Brain pericyte (primary cell): ENCODE measurements at places on chromosomes 1 and 21.

DNA sequence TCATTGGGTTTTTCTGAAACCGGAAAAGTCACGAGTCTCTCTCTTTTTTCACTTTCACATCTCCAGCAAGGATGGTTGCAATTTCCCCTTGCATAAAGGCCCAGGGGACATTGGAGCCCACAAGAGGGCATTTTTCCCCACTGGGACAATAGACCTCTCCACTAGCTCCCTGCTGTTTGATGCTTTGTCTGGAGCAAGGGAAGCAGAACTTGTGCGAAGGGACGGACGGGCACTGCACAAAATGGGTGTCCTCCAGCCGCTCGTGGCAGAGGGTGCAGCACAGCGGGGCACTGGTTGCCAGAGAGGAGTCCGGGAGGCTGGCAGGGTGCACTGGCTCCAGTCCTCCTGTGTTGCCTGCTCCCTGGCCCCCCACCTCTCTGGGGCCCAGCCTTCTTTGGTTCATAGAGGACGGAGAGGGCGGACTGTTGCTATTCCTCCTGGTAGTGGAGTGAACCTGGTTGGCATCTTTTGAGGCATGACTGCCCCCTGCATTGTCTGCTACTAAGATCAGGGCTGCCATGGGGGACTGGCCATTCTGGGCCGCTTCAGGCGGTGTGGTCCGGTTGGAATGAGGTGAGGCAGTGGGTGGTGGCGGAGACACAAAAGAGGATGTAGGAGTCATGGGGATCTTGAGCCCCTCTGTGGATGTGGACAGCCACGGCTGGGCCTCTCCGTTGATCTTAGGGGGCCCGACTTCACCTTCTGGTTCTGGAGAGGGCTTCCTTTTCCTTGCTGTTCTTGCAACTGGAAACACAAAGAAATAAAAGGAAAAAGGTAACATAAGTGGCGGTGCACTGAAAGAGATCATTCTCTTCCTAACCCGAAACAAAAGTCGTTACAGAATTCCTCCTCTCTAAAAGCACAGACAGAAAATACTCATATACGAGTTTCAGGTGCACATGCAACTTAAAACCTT lies 2.6 kb downstream of the IRF2BP2 start:
- DNase-seq = no peak

DNA sequence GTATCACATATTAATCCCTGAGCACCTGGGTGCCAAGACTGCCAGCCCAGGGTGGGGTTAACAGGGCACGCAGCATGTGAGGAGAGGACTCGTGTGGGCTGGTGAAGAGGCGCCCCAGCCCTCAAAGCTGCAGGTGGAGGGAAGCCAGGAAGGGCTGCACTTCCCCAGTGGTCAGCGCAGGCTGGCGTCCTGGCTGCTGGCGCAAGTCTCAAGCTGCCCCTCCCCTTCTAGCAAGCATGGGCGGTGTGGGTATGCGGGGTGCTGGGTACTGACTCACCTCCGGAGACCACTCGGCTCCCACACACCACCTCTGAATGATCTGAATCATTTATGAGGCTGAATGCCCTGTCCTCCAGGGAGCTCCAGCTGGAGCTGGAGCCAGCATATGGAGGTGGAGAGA lies 44.0 kb downstream of the EIF2D start:
- DNase-seq = no peak

GRCh38 chr1:61273861-61274260 lies 191.5 kb downstream of the NFIA start:
- no peak for DNase-seq

- DNase-seq = no peak
These were observed 8.4 kb upstream of the SLC19A1 start for GRCh38 chr21:45550522-45551210.

GRCh38 chr1:177053648-177054047 lies 110.9 kb downstream of the ASTN1 start:
- DNase-seq = no peak

DNA sequence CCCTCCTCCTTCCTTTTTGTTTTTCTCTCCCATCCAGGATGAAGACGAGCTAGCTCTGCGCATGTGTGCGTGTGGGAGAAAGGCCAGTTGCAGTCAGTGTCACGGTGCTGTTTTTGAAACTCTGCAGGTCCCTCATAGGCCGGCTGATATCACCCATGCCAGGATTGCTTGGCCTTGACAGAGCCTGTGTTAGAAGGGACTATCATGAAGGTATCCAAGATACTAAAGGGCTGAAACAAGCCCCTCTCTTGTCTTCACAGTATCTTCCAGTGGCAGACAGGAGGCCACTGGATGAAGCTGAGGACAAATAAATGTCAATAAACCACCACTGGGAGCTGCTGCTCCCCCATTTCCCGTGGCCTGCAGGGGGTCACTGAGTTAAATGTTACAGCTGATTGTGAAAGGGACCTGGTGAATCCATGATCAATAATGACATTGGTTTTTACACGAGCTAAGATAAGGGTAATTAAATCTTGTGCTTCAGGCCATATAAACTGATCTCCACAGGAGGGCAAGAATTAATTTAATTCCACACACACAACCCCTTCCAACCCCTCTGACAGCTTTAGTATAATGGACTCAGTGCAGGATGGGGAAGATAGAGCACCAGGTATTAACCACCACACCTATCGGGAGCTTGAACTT lies 64.6 kb upstream of the TARBP1 start:
- no peak for DNase-seq

GRCh38 chr1:247746391-247746935 lies 1.5 kb downstream of the OR14A2 start:
- no peak for DNase-seq

DNA sequence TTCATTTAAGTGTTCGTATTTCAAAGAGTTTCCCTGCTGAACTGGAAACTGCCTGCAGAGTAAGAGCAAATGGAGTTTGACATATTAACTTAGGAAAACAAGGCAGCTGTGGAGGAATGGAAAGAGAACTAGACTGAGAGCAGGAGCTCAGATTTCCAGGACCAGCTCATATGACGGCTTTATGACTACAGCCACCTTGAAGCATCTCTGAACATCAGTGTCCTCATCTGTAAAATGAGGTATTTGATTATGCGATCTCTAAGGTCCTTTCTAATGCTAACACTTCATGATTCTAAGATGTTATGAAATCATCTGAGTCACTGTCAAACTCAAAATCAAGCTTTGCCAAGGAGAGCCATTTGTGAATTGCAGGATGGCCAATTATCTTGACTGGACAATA lies 112.3 kb downstream of the PRRX1 start:
- no peak for DNase-seq

DNA sequence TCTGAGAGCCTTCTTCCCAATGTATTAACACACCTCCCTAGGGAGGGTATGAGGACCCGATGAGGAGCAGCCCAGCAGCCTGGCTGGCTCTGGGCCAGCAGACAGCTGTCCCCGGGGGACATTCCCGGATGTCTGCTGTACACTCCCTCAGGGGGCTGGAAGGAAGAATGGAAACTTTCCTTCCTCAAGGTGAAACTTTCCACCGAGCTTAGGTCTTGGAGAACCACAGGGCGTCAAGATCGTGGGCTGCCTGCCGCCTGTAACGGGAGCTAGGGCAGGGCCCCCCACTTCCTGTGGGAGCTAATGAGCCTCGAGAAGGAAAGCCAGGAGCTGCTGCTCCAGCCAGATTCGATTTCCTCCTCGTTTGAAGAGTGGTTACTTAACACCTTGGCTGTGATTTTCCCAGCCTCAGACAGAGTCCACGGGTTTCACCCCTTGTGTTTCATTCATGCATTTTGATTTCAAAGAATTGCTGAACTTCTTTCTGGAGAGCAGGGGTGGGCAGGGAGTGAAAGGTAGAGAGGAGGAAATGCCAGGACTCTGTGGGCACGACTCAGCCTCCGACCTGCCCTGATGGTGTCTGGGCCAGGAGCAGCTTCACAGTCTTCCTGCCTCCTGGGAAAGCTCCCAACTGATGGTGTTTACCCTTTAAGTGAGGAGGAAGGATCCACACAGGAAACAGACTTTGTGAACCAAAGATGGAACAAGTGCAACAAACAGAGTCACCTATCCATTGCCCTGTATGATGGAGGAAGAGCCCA lies 29.7 kb downstream of the UBE2T start:
- no peak for DNase-seq

- DNase-seq = no peak
These were observed 201.7 kb downstream of the NUF2 start for GRCh38 chr1:163523375-163524029.

- no peak for DNase-seq
These were observed 400 bp upstream of the PGBD2 start for GRCh38 chr1:248905662-248906008.

DNA sequence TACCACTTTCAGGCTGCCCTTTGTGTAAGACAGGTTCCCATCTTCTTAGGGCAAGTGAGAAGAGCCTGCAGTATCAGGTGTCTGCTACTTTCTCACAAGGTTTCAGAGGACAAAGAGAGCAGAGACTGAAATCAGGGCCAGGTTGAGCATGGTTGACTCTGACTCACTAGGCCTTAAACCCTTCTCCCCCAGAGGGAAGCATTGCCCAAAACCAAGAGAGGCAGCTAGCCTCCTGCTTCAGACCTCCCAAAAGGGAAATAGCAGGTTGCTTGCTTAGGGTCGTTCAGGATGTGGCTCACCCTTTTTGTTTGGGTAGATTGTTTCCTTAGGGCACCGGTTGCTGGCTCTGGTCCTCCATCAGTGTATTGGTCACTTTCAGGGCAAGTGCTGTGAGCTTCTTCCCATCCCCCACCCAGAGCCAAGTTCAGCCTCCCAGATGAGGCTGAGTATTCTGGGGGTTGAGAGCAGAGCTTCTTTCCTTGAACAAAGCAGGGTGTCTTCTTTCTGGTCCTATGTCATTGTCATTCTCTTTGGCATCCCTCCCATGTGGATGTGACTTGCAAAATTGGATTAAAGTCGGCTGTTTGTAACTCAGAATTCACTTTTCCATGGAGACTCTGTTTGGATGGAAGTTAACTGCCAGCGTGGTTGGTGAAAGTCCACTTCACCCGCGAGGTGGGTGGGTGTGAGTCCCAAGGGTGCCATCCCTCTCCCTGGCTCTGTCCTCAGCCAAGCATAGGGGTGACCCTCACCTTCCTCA lies 55.5 kb upstream of the GALNT2 start:
- no peak for DNase-seq

GRCh38 chr1:31444725-31445448 lies 31.9 kb downstream of the SERINC2 start:
- no peak for DNase-seq

- no peak for DNase-seq
These were observed 63.5 kb downstream of the ATP1A1 start for GRCh38 chr1:116436611-116436970.

DNA sequence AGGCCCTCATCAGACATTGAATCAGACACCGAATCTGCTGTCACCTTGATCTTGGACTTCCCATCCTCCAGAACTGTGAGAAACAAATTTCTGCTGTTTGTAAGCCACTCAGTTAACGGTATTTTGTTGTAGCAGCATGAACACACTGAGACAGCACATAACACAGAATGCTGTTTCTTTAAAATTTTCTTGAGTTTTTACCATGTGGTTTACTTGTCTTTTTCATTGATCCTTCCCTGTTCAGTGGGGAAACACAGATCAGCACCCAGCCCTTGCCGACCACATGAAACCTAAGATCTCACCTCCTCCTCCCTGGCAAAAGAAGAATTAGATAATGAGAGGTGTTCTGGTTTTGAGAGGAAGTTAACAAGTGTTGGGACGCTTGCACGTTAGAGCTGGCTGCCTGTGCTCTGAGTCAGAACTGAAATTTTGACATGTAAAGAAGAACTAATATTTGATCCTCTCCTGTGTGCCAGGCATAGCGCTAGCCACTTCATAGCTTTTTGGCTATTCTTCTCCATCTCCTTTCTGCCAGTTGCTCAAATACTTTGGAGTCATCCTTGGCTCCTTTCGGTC lies 179.6 kb downstream of the DHRS3 start:
- DNase-seq = no peak

DNA sequence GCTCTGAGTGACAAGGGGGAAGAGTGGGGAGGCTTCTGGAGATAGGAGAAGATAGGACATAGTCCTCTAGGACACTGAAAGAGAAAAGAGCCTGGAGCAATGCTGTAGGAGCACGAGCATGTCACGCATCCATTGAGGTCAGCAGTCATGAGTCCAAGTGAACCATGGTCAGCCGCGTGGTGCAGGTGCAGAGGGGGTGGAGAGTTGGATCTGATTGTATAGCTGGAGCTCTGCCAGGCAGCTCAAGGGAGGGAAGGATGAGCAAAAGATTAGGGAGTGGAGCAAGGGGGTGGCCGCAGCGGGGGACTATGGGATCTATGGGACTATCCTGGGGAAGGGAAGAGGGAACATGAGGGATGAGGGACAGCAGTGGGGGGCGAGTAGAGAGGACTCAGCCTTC lies 14.0 kb downstream of the PADI1 start:
- DNase-seq = no peak

DNA sequence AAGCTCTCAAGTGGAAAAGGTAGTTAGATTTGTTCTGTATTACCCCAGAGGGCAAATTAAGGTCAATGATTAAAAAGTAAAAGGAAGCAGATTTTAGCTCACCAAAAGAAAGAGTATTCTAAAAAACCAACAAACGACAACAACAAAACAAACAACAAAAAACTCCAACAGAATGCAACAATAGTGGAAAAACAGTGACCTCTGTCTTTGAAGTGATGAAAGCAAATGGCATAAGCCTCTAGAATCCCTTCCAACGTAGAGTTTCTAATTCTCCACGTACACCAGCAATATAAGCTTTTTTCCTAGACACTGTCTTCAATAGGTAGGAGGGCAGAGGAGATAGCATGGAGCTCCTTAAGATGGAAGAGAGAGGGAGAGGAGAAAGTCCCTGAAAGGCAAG lies 359.1 kb downstream of the TTLL7 start:
- no peak for DNase-seq
